ENCODE measurements at places on chromosomes 16 and 17. TPM values are rescaled to one million over a fixed set of nuclear protein-coding genes. Genes with fewer than 3 reads are reported as not detected.

Gene GLYR1
- 120 TPM for total RNA-seq

Gene C17orf78
- total RNA-seq: not detected

Gene HIGD1B
- total RNA-seq: 3.2 TPM

DNA sequence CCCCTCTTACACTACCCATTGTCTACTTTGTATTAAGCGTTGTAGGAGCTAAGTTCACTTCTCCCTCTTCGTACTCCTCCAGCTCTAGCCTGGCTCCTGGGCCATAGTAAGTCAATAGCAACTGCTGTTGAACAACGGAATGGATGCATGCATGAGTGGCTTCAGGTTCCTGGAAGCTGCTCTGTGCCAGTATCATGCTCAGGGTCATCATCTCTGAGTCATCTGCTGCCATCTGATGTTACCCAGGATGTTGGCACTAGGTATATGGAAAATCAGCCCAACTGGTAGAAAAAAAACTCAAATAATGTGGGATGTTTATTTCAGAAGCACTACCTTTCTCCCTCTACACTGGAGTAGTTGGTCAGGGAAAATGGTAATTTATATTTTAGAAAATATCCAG lies 536.8 kb downstream of the NPIPA7 start:
- DNase-seq: no peak

Measured in ureter (tissue), 1 donor.